ENCODE measurements at places on chromosomes 11 and 22. TPM values are rescaled to one million over a fixed set of nuclear protein-coding genes. Genes with fewer than 3 reads are reported as not detected.

OR51E1 gene
- total RNA-seq, result 4.2 TPM

RIN1 gene
- total RNA-seq, result 5.7 TPM

ARHGEF12 gene
- total RNA-seq, result 59.5 TPM

CST6 gene
- not detected for total RNA-seq

MUC5B gene
- not detected for total RNA-seq

MMP11 gene
- total RNA-seq, result 6.3 TPM

PRDM10 gene
- total RNA-seq, result 4.2 TPM

RBMXL2 gene
- not detected for total RNA-seq

FOLR2 gene
- total RNA-seq, result 15.1 TPM

OR4A16 gene
- not detected for total RNA-seq

PATE4 gene
- total RNA-seq, result not detected

C11orf98 gene
- 22.4 TPM for total RNA-seq

PKDREJ gene
- not detected for total RNA-seq

WDR74 gene
- 65.8 TPM for total RNA-seq

TEX54 gene
- not detected for total RNA-seq

CABP2 gene
- not detected for total RNA-seq

ROBO4 gene
- total RNA-seq, result 14.1 TPM

CELF1 gene
- 74.6 TPM for total RNA-seq

IL18 gene
- 0.52 TPM for total RNA-seq

SLC1A2 gene
- total RNA-seq, result 1.6 TPM

LRRC75B gene
- 1.6 TPM for total RNA-seq

CCDC81 gene
- 0.52 TPM for total RNA-seq

HEPN1 gene
- not detected for total RNA-seq

CHADL gene
- 2.1 TPM for total RNA-seq

CRYBB3 gene
- total RNA-seq, result not detected

OR8G5 gene
- 0.52 TPM for total RNA-seq

TPCN2 gene
- total RNA-seq, result 6.8 TPM

HARBI1 gene
- total RNA-seq, result 4.7 TPM

ABCG4 gene
- under 0.01 TPM for total RNA-seq

C1QTNF4 gene
- total RNA-seq, result 6.8 TPM

NUP160 gene
- total RNA-seq, result 42.8 TPM

RAB39A gene
- 2.1 TPM for total RNA-seq

MPZL3 gene
- 1.0 TPM for total RNA-seq

PVALB gene
- 2.1 TPM for total RNA-seq

OR5A1 gene
- not detected for total RNA-seq

SLC22A12 gene
- total RNA-seq, result not detected

RIC3 gene
- total RNA-seq, result 0.52 TPM

ELMOD1 gene
- 6.3 TPM for total RNA-seq

MAPK8IP1 gene
- 18.8 TPM for total RNA-seq

SULT4A1 gene
- total RNA-seq, result under 0.01 TPM

NCAM1 gene
- 63.7 TPM for total RNA-seq
